ENCODE measurements at places on chromosomes 16 and 17.

GRCh38 chr17:863880-864279 is 81.7 kb downstream of the MRM3 start:
- ATAC-seq = no peak

DNA sequence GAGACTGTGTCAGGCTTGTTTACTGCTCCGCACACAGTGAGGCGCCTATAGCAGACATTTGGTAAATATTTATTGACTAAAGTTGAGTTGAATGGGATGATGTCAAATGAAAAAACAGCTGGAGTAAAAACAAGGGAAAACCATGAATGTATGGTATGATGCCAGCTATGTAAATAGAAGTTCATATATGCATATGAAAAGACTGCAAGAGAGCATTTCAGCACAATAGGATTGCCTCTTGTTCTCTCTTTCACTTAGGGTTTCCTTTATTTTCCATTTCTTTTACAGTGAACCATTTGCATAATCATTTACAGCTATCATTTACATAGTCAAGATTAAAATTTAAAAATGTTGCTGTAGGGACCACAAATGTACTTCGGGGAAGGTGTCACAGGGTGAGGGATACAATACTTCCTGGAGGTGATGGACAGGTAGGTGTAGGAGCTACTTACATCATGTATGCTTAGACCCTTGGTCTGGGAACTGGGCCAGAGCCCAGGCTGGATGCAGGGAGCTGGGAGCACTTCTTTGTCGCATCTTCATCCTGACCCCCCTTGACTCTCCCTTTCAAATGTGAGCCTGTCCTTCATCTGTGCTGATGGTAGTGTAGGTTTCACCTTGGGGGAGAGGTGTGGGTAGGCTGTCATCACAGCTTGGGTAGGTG is 113.3 kb downstream of the UTP18 start:
- no peak for ATAC-seq

GRCh38 chr16:68972013-68972412 is 128.7 kb downstream of the TANGO6 start:
- no peak for ATAC-seq

DNA sequence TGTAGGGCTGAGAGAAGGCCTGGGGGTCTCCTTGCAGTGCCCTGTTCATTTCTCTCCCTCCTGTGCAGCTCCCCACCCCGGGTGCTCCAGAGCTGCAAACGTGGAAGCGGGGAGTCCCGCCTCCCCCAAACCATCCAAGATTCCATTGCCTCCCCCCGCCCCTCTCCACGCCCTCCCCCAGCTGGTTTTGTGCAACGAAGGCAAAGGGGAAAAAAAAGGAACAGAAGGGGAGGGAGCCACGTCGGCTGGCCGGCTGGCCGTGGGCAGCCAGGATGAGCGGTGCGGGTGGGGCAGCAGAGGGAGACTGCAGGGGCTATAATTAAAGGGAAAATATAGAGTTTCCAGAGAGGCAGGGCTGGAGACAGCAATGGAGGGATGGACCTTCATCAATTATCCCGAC is 1.7 kb upstream of the COL1A1 start:
- ATAC-seq = no peak

GRCh38 chr17:43583332-43583731 is 37.2 kb upstream of the ETV4 start:
- no peak for ATAC-seq

Measured in SK-N-SH treated with all-trans-retinoic acid at 6 μM for 48 hours (cell line).